GM20000 (cell line): ENCODE measurements at places on chromosomes 16 and 17.

- peak; percentile 92 for DNase-seq
These were observed at the start of gene RUNDC3A for GRCh38 chr17:44308320-44308818. TSS of gene RUNDC3A (plus strand) at chr17:44308601. CDS start at chr17:44308833, 232 bp downstream.

GRCh38 chr17:51650202-51650601 is 389.9 kb downstream of the UTP18 start:
- DNase-seq, result no peak

DNA sequence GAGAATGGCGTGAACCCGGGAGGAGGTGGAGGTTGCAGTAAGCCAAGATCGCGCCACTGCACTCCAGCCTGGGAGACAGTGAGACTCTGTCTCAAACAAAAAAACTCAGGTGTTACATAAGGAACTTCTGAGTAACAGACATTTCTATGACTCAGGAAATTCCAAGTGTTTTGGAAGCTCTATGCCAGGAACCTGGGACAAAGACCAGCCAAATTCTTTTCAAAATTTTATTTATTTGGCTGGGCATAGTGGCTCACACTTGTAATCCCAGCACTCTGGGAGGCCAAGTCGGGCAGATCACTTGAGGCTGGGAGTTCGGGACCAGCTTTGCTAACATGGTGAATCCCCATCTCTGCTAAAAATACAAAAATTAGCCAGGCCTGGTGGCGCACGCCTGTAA is 5.2 kb upstream of the SH2B1 start:
- no peak for DNase-seq

DNA sequence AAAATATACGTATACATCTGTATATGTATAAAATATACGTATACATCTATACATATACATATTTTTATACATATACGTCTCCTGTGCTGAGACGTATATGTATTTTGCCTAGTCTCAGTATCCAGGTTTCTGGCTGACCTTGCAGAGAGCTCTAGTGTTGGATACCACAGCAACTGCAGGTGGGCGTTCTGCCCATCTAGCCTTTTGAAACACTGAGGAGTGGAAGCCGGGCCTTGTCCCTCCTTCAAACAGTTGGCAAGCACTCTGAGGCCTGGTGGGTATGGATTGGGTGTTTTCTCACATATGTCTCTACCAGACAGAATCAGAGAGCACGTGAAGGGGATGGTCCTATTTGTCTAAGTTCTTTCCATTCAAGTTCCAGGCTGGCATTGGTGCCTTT is 39.4 kb upstream of the MRC2 start:
- DNase-seq, result no peak

GRCh38 chr17:59353936-59354755 is 22.7 kb downstream of the YPEL2 start:
- no peak for DNase-seq

DNA sequence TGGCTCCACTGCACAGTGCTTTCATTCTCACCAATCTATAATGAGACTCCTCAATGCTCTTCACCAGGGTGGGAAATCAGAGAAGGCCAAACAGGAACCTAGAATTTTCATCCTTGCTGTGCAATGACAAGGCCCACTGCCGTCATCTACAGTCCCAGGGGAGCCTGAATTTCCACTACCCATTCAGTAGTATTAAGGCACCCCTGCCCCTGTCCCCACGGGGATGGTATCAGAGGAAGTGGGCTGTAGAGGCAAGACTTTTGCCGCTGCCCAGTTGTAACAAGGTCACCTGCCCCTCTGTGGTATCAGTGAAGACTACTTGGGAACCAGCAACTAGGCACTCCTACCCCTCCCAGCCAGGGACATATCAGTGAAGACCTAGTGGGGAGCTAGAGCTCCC is 104.5 kb downstream of the C16orf78 start:
- no peak for DNase-seq

- no peak for DNase-seq
These were observed 7.6 kb downstream of the SLC46A1 start for GRCh38 chr17:28398280-28398981.

DNA sequence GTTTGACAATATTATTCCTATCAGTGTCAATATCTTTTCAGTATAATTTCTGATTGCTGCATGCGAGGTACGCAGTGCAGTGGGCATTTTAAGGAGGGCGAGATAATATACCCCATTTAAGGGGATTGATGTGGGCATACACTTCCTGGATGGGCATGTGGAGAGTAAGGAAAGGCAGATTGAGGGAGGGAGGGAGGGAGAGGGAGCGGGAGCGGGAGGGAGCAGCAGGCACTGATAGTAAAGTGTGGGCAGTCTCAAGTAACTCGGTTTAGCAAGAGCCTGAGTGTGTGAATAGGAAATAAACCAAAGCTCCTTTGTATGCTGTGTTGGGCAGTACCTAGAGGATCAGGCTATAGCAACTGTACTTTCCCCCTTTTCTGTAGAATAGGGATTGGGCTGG is 5.1 kb downstream of the BPTF start:
- no peak for DNase-seq

DNA sequence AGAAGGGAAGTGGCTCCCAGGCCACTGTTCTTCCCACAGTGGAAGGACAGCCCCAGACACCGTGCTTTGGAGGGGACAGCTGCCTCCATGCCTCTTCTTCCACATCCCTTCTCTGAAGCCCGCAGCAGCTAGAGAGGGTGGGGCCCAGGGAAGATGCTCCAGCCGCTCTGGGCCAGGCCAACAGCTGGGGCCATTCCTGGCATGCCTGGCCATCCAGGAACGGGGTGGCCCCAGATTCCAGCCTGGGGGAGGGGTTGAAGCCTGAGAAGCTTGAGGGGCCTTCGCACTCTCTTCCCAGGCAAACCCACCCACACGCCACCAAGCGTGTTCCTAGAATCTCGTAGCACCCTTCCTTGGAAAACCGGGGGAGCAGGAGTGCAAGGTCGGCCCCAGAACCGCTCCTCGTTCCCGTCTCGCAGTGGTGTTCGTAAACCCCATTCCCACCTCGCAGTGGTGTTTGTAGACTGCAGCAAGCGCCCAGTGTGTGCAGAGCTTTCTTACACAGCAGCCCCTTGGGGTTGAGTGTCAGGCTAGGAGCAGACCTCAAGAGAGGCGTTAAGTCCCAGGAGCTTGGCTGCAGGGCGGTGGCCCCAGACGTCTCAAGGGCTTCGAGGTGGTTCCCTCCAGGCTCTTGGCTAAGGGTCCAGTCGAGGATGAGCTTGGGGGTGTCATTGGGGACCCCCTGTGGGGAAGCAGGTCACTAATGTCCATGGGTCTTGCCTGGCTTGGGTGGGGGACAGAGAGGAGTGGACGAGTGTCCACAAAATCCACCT is 2.7 kb downstream of the CDH15 start:
- no peak for DNase-seq

DNA sequence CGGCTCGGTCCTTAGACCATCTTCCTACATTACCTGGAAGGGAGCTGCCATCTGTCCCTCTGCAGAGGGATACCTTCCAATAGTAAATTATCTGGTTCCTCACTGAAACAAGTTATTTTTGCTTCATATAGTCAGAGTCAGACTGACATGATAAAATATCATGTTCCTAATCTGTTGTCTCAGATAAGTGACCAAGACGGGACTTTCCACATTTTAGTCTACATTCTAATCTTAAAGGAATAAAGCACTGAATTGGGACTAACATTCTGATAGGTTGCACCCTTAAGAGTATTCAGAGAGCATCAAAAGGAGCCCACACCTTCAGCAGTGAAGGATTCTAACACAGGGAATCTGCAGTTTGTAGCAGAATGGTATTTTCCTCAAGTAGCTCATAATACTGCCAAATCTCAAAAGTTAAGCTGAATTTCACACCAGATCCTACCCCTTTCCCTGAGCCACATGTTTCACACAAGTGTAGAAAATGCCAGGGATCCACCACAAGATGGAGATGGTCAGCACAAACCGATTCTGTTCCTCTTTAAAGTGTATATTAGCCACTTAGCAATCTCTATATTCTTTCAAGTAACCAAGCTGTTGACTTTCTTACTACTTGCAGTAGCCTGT is 13.4 kb downstream of the GINS2 start:
- no peak for DNase-seq

GRCh38 chr17:4664230-4664629 is 22.8 kb upstream of the ALOX15 start:
- DNase-seq, result no peak

DNA sequence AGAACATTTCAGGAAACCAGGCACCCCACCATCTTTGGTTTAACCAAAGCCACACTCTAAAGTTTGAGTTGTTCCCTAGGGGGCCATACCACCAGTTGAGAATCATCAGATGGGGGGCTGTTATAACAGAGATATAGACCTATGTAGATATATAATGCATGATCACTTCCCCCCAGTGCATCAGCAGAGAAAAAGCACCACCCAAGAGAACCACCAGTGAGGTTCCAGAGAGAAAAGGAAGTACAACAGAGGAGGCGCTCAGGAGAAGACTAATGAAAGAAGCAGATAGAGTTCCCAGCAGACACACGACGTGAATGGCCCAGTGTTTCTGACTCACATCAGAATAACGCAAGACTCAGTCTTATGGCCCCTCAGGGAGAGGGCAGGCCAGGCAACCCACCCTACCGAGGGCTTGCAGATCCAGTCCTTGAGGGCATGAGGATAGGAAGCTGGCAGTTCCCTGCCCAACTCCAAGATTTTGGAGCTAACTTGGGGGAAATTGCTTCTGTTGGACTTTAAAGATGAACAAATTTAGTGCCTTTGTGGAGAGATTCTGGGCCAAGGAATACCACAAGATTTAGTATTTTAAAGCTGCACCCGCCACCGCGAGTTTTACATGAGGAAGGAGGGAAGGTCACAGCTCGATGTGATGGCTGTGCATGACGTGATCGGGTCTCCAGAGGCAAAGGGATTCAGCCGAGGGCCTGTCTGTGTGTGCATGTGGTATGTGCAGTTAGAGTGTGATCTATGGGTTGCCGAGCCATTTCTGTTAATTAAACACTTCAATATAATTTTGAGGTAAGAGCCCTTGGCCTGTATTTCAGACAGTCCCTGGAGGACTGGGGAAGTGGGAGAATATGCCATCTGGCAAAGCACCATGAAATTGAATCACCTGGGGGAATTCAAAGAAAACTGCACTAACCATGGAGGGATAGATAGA is 53.1 kb downstream of the AIPL1 start:
- no peak for DNase-seq

GRCh38 chr16:78485917-78486257 is 386.4 kb downstream of the WWOX start:
- no peak for DNase-seq

- no peak for DNase-seq
These were observed 46.7 kb downstream of the SCNN1B start for GRCh38 chr16:23348579-23349469.

- DNase-seq, result no peak
These were observed 9.8 kb downstream of the SLC35B1 start for GRCh38 chr17:49698005-49698404.

DNA sequence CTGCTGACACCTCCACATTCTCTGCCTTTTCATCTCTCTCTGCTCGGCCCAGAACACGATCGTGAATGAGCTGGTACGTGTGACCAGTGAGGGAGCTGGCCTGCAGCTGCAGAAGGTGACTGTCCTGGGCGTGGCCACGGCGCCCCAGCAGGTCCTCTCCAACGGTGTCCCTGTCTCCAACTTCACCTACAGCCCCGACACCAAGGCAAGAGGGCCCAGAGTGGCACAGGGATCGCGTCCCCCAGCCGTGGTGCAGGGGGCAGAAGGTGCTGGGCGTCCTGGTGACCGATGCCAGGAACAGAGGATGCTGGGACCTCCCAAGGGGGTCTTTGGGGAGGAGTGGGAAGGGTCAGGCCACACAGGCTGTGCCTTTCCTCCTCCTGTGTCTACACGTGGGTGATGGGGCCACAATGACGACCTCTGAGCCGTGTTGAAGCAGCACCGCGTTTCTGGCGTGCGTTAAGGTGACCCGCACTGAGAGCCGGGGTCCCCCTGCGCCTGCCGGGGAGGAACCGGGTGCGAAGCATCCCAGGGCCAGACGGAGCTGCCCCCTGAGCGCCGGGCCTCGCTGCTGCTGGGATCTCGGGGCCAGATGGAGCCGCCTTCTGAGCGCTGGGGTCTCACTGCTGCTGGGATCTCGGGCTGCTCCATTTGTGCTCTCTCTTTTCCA is 17.4 kb downstream of the GAA start:
- no peak for DNase-seq

GRCh38 chr17:81884520-81884919 is 6.9 kb downstream of the ALYREF start:
- no peak for DNase-seq

DNA sequence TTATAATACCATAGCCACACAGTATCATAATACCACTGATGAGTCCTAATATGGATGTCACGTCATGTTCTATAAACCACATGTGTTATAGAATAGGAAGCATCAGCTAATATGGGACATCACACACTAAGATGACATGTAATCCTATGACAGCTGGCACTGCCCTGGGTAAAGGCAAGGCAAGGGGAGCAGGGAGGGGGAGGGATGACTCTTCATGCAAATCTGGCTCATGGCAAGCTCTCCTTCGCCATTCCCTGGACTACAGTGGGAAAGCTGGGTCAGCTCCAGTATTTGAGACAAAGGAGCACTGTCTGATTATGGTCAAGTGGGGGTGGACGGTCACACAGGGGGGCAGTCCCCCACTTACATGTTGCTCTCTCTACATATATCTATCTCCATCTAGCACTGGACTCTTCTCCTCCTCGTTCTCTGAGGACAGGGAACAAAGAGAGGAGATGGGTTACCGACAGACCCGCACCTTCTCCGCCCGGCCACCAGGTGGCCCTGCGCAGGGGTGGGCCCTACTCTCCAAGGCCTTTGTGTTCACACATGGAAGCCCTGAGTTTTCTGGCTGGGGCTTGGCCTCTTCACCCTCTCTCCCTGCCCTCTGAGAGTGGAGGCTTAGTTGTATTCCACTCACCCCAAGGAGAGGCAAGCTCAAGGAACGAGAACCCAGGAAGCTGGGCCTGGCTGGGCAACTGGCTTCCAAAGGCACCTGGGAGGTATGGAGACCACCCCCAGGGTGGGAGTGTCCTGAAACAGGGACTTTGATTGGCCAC is 23.4 kb upstream of the MPO start:
- DNase-seq, result peak; percentile 91

DNA sequence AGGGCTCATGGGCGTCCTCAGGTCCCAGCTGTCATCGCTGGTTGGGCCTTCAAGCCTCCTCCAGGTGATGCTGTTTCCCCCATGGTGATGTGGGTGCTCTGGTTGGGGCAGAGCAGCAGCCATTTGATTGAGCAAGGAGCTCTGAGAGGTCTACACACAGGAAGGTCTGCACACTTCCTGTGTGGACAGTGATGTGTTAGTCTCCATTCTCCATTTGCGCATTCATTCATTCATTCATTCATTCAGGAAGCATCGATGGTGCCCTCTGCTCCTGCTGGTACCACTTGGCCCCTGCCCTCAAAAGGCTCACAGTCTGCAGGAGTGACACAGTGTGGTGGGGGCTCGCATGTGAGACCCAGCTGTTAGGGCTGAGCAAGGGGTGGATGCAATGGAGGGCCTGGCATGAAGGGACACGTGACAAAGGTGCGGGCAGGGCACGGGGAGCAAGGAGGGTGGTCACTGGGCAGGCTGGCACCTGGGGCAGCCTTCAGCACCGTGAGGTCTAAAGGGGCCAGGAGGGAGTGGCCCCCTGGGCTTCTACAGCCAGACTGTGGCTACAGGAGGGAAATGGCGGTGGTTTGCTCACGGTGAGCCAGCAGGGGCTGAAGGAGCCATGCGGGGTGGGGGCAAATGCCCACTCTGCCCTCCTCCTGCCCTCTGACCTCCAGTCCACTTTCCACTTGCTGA is 1.5 kb downstream of the ADGRG3 start:
- no peak for DNase-seq

GRCh38 chr17:72264682-72265405 is 144.0 kb downstream of the SOX9 start:
- no peak for DNase-seq

GRCh38 chr16:76964464-76965154 is 226.4 kb upstream of the MON1B start:
- no peak for DNase-seq
